Lower lobe of right lung (tissue), 2 donors: ENCODE measurements at places on chromosomes 2 and 18.

- no peak for DNase-seq
Observed at GRCh38 chr2:22795287-22795866, 589.6 kb upstream of the KLHL29 start.

GRCh38 chr18:70288171-70288850 lies 534 bp upstream of the SOCS6 start:
- DNase-seq: peak; percentile 58

DNA sequence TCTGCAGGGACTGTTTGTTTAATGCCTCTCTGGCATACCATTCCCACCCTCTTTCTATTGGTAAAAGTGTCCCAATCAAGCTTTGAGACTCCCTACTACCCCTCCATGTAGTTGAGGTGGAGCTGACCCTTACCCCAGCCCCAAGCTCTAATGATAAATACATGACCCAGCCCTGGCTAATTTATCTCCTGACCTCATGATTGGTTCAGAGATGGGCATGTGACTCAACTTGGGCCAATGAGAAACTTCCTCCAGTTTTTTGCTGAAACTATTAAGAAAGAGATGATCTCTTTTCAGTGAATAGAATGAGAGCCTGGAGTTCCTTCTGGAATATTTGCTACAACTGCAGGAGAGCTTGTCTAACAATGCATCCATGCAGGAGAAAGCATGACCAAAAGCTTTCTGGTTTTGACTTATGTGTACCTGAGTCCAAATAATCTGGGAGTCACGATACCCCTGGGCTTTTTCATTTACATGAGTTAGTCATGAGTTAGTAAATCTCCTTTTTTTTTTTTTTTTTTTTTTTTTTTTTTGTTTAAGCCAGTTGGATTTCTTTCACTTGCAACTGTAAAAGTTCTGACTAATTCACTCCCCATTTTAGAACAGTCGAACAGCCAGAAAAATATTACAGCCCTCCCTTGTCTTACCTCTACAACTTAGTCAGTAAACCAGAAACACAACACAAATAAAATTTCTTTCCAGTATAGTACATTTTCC lies 66.5 kb upstream of the TLK1 start:
- DNase-seq: no peak

DNA sequence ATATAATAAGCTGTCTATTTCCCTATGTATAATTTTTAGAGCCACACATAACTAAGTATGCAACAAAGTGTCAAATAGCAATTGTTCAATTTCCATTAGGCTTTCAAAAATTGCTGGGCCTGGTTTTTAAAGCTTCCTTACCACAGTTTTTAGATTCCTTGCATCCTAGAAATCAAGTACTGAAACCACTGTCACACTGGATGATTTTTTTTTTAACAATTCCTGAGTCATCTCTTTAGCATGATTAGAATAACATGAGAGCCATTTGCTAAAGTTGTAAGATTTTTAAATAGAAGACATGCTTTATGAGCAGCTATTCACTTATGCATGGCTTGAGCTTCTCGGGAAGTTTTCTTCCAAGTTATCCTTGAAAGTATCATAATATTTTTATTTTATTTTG lies 319.5 kb upstream of the NXPH2 start:
- DNase-seq: no peak

- DNase-seq: no peak
Observed at GRCh38 chr2:203709416-203710040, 3.1 kb downstream of the CD28 start.

DNA sequence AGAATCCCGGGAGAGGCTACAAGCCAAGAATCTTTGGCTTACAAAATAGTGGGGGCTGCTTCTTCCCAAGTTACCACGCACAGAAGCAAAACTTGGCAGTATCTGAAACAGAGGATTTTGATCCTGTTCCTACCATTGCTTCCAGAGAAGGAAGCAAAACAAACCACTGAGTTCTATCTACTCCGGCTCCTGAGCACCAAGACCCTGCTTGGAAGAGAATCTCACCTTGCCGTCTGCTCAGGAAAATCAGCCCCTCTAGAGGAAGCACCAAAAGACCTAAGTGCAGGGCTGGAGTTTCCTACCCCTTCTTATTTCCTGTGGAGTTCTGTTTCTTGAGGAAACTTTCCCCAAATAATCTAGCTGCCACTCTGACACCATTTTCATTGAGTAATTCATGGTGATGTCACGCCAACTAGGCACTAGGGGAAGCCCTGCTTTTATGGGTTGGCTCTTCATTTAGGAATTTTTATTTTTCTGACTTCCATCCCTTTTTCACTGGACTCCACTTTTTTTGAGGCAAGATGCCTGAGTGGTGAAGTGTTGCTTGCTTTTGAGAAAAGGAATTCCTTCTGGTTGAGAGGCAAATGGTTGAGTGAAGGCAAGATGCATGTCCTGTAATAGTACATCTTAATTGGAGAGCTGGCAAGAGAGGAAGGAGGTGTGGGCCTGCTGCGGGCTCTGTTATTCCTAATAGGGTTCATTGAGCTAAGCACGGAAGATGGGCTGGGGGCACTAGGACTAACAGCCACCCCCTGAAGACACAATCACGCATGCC lies 36.8 kb upstream of the EML4 start:
- no peak for DNase-seq
